Neural crest cell (in vitro differentiated cells): ENCODE measurements at places on chromosomes 11 and 22. TPM values are rescaled to one million over a fixed set of nuclear protein-coding genes. Genes with fewer than 3 reads are reported as not detected.

GRCh38 chr11:29162491-29162890, 854.3 kb downstream of the KCNA4 start:
- DNase-seq: no peak

The TCN1 gene
- total RNA-seq: not detected in 2 replicates

The RBMXL2 gene
- total RNA-seq: 0.20 and 0.21 TPM in 2 replicates

- no peak for DNase-seq
These were observed 42.0 kb upstream of the FIBIN start for GRCh38 chr11:26951809-26952515.

GRCh38 chr22:20426259-20426615, 11.4 kb downstream of the SCARF2 start:
- no peak for DNase-seq

The VPREB1 gene
- not detected in 2 replicates for total RNA-seq

DNA sequence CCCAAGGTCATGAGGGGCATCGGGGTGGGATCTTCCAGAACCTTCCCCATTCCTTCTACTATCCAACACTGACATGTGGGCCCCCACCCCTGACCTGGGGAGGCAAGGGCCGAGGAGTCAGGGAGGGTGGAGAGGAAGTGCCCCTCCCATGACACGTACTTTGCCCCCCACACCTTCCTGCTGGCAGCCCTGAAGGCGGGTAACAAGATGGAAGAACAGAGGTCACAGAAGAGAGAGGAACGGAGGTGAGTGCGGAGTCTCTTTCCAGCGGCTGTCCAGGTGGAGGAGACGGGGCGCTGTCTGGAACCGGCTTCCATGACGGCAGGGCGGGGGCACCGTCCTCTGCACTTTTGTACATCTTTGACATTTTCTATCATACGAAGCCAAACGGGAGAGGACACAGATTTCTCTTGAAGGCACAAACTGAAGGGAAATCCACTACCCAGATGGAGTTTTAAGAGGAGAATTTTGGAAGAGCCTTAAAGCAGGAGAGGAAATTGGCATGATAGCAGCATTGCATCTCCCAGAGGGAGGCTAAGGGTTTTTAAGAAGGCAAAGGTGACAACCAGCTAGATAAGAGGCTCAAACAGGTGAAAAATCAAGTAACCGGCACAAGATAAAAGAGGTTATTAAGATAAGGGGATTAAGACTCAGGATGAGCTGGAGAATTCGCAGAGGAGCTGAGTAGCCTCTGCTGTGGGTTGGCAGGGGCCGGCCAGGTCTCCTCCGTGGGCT, 16.7 kb downstream of the OSBPL5 start:
- no peak for DNase-seq

DNA sequence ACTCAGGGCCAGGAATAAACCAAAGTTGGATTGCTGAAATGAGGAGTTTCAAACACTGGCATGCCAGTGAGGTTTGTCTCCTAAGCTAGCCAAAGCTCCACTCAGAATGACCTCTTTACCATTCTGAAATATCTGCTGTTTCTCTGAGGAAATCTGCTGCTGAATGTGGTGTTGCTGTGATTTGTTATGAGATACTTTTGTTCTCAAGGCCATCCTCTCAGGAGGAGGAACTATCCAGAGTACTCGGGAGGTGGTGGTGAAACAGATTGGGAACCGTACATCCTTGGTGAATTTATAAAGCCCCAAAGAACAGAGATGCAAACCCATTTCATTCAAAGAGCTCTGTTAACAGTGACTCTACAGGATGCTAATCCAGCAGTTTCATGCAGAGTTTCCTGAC, 50.5 kb downstream of the BDNF start:
- no peak for DNase-seq

DNA sequence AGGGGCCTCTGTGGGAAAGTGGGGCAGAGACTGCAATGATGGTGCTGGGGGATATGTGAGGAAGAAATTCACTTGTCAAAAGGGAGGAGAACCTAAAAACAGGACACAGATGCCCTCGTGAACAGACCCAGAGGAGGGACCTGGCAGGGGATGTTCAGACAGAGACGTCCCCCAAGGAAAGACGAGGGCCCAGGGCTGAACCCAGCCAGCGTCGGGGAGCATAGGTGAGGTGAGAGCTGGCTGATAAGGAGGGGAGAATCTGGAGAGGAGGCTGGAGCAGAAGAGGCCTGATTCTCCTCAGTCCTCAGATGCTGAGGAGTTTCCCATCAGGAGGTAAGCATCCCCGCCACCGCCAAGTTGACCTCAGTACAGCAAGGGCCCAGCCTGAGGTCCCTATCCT, 31.4 kb downstream of the IGLL5 start:
- no peak for DNase-seq

- no peak for DNase-seq
These were observed 3.5 kb upstream of the GGT1 start for GRCh38 chr22:24599514-24599913.

- no peak for DNase-seq
These were observed 70.3 kb downstream of the BMAL1 start for GRCh38 chr11:13347901-13348300.

The TRIM66 gene
- total RNA-seq: 6.5 and 10.2 TPM in 2 replicates

The SPTY2D1 gene
- total RNA-seq: 15.7 and 17.2 TPM in 2 replicates

DNA sequence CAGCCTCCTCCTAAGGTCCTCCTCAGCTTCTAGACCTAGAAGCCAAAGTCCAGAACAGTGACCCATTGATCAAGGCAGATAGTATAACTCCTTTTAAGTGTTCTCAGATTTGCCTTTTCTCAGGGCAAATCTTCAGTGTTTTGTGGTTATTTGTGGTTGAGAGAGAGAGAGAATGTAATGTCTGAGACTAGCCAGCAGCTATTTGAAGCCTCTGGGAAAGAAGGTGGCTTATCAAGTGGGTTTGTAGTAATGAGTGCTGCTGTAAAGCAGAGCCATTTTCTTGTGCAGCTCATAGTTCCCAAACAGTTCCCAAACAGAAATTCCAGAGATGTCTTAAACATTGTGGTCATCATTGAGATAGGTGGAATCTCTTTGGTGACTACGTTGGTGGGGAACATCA, 89.5 kb downstream of the RNF169 start:
- DNase-seq: no peak

DNA sequence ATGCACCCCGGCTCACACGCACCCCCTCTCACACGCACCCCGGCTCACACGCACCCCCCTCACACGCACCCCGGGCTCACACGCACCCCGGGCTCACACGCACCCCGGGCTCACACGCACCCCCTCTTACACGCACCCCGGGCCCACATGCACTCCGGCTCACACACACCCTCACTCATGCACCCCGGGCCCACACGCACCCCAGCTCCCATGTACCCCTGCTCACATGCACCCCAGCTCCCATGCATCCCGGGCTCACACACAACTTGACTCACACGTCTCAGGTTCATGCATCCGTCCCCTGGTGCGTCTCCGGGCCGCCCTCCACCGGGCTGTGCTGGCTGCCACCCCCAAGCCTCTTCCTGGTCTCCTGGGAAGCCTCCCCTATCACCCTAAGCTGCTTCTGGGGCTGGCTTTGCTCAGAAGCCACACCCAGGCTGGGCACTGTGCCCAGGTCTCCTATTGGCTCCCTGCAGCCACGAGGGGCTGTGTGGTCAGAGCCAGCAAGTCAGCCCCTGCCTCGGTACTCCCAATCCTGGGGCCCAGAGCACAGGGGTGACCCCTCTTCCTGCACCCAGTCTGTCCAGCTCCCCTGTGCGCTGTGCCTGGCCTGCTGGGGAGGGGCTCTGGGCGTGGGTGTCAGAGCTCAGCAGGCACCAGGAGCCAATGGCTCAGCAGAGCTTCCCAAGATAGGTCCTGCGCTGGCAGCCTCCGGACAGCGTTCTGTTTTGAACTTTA, 16.9 kb downstream of the TSPAN4 start:
- no peak for DNase-seq

The UPK3A gene
- not detected in 2 replicates for total RNA-seq

GRCh38 chr22:37953062-37953436, 352 bp downstream of the C22orf23 start:
- DNase-seq: no peak

GRCh38 chr22:28815111-28815510, 14.7 kb upstream of the XBP1 start:
- no peak for DNase-seq

The OLFML1 gene
- 0.84 and 1.1 TPM in 2 replicates for total RNA-seq

DNA sequence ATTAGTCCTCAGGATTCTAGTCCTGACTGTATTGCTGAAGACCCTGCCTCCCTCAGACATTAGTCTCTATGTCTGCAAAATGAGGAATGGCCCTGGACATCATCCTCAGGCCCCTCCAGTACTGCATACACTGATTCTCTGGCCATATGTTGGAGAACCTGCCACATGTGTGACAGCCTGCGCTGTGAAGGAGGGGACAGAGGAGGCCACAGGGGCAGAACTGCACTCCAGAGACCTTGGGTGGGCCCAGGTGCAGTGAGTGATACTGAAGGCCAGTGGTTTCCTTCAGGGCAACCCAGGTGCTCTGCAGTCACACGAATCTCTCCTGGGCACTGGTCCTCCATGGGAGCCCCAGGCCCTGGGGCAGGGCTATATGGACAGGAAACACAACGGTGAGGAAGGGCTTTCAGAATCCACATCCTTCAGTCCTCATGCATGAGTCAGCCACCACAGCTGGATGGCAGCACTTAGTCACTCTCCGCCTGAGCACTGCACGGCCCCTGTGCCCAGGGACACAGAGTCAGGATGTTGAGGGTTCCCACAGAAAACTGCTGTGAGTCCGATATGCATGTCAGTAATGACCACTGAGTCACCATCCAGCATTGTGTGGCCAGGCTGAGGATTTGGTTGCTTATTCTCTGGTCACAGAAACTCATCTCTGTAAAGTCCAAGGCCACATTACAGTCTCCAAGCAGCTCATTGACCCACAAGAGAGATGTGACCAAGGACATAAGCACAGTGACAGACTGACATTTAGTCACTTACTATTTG, 39.7 kb downstream of the ME3 start:
- DNase-seq: no peak

DNA sequence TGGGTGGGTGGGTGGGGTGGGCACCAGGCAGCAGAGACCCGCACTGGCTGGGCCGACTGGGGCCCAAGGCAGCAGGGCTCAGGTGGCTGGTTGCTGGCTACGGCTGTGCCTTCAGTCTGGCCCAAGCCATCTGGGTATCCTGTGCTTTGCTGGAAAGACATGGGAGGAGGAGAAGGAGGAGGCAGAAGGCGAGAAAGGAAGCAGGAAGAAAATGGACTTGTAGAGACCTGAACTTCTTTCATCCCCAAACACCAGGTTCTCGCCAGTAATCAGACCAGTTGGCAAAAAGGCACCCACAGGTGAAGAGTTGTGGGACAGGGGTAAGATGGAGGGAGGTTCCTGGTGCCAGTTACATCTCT, 78.8 kb downstream of the IGLL1 start:
- no peak for DNase-seq

DNA sequence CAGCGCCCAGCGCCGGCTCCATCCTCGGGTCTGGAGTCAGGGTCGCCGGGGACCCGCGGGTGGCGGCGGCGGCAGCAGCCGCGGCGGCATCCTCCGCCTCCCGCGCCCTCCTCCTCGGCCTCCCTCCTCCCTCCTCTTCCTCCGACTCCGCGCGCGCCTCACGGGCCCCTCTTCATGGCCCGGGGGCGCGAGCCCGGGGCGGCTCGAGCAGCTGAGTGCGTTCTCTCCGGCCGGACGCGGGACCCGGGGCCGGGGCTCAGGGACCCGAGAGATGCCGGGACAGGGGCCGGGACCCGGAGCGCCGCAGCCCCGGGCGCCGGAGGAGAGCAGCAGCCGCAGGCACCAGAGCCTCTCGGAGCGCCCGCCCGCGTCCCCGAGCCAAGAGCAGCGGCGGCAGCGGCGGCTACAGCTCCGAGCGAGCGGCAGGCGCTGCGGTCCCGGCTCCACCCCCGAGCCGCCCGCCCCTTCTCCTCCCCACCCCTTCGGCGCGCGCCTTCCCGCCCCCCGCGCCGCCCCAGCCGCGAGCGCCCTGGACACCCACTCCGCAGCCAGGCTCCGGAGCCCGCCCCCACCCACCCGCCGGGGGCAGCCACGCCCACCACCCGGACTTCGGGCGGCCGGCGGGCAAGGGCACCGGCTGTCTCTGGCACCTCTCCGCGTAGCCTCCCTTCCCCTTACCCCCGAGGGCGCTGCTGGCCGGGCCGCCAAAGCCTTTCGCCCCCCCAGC, at the start of gene CHST1:
Gene CHST1, minus strand, starts transcription at position 417 of the 727 bp plus-strand sequence. CDS start 14,699 bp downstream, outside the sequence.
- no peak for DNase-seq

GRCh38 chr11:34379539-34379938, 21.7 kb upstream of the ABTB2 start:
- no peak for DNase-seq
